ENCODE measurements at places on chromosomes 7 and 10. TPM values are rescaled to one million over a fixed set of nuclear protein-coding genes. Genes with fewer than 3 reads are reported as not detected.

The MYOZ1 gene
- total RNA-seq = not detected

The TEX36 gene
- total RNA-seq = not detected

The VKORC1L1 gene
- total RNA-seq = 27.8 TPM

The NODAL gene
- total RNA-seq = 2.0 TPM

The PRKAR2B gene
- total RNA-seq = 174 TPM

The NKX2-3 gene
- under 0.01 TPM for total RNA-seq

All from temporal lobe (tissue), 4 donors.